ENCODE measurements at places on chromosomes 12 and 14.

- DNase-seq: no peak
Observed at GRCh38 chr14:95063391-95063790, 93.9 kb downstream of the DICER1 start.

- DNase-seq: no peak
Observed at GRCh38 chr14:75399843-75400775, 27.7 kb upstream of the JDP2 start.

- no peak for DNase-seq
Observed at GRCh38 chr14:101171650-101172049, 268.1 kb upstream of the RTL1 start.

- no peak for DNase-seq
Observed at GRCh38 chr12:116698554-116699075, 39.3 kb downstream of the SPRING1 start.

DNA sequence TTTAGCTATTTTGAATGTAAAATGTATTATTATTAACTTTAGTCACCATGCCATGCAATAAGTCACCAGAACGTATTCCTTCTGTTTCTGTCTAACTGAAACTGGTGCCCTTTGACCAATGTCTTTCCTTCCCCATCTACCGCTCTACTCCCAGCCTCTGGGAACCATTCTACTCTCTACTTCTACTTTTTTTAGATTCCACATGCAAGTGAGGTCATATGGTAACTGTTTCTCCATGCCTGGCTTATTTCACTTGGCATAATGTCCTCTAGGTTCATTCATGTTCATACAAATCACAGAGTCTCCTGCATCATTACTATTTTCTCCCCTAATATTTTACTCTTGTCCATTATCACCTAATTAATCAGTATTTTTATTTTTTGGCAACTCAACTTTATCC, 160.1 kb downstream of the TMX1 start:
- no peak for DNase-seq

- DNase-seq: no peak
Observed at GRCh38 chr12:70247653-70248199, 4.5 kb downstream of the CNOT2 start.

DNA sequence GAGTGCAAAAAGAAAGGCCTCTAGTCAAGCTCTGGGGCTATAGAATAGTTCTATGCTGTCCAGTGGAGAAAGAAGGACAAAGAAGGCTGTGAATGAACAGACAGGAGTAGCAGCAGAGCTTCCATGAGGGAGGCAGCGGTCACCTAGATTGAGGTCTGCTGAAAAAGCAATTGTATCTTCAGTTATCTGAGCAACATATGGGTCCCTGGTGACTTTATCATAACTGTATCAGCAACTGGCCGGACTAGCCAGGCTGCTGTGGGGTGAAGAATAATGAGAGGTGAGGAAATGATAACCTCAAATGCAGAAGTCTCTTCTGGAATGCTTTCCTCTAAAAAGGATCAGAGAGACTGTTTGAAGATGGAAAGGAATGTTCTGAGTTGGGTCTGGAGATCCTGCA, 971.3 kb upstream of the TMEM132C start:
- DNase-seq: no peak

DNA sequence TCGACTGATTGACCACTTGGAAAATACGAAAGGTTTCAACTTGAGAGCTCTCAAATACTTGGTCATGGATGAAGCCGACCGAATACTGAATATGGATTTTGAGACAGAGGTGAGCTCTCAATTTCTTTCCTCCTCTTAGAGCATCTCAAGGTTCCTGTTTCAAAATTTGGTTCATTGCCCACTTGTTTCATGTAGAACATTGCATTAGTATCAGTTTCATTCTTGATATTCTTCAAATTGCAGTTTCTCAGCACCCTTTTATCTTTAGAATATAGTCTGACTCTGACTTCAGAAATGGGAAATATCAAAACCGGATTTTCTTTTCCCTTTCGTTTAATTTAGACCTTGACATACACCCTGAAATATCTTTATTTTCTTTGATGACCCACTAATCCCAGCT, 8.8 kb downstream of the DDX47 start:
- DNase-seq: no peak

GRCh38 chr12:129119537-129119936, 266.3 kb downstream of the GLT1D1 start:
- no peak for DNase-seq

- DNase-seq: no peak
Observed at GRCh38 chr12:3061501-3062215, 15.5 kb upstream of the TSPAN9 start.

- DNase-seq: no peak
Observed at GRCh38 chr12:96438330-96438729, 38.1 kb upstream of the CDK17 start.

DNA sequence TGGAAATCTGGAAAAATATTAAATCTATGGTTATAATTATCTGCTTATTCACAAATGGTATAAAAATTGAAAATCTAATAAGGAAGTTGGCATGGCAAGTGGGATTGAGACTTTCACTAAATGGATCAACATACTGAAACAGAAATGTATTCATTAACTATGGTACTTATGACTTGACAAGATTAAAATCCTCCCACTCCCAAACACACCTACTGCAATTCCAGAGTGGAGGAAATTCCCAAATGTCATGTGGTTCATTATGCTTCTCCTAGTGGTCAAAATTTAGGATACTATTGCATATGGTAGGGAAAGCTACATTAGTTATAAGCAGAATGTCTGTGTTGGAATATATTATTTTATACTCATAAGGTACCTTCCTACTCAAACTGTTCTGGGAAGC, 265.3 kb upstream of the PRICKLE1 start:
- no peak for DNase-seq
